Natural killer cell treated with Interleukin-12 subunit alpha and Interleukin-12 subunit beta and Interleukin-15 and Interleukin-18, amount 100 ng/mL, for 72 hours (primary cell): ENCODE measurements at places on chromosomes 4 and X.

DNA sequence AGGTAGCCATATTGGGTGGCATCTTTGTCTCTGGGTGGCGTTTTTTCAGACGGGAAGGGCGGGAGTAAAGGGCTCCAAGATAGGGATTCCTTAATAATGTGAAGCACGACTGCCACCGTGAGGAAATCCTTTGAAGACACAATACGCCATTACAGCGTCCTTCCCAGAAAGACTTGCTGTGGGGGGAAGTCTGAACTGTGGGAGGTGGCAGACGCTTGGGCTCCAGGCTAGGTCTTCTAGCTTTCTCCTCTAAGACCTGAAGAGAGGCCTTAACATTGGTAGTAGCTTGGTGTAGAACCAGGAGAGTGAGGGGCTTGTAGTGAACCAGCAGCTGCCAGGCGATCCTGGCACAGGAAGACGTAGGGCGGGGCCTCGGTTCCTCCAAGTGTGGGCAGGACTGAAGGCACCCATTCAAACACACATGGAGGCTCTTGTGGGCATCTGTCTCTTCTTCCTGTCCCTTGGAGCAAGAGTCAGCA lies 197.3 kb downstream of the OR13H1 start:
- peak; percentile 75 for DNase-seq

- DNase-seq: peak; percentile 71
Measured at GRCh38 chr4:81505004-81505598, 33.4 kb upstream of the RASGEF1B start.

GRCh38 chrX:87160435-87161010 lies 357.1 kb upstream of the KLHL4 start:
- DNase-seq: no peak

DNA sequence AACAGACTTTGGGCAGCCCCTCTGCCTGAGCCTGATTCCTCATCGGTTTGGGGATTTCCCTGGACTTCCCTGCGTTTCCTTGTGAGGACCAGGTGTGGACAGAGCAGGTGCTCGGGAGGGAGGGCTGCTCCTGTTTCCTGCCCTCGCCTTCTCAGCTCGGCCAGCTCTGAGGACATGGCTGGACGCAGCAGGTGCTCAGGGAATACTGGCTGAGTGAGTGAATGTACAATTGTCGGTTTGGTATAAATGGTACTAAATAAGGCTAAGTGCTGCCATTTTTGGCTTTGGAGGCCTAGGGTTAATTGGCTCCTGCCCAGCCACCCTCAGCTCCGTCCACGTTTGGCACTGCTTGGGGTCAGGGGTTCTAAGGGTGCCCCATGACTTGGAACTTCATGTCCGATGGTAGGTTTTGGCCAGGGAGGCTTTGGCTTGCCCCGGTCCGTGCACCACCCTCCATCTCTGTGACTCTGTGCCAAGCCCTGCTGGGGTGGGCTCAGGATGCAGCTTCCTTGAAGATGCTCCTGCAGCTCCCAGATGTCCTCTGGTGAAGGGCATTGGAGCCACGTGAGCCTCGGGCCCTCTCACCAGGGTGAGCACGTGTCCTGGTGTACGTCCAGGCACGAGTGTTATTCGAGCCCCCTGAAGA lies 45.0 kb upstream of the NKX1-1 start:
- DNase-seq: peak; percentile 35

GRCh38 chrX:9534686-9535085 lies 69.8 kb downstream of the TBL1X start:
- no peak for DNase-seq

DNA sequence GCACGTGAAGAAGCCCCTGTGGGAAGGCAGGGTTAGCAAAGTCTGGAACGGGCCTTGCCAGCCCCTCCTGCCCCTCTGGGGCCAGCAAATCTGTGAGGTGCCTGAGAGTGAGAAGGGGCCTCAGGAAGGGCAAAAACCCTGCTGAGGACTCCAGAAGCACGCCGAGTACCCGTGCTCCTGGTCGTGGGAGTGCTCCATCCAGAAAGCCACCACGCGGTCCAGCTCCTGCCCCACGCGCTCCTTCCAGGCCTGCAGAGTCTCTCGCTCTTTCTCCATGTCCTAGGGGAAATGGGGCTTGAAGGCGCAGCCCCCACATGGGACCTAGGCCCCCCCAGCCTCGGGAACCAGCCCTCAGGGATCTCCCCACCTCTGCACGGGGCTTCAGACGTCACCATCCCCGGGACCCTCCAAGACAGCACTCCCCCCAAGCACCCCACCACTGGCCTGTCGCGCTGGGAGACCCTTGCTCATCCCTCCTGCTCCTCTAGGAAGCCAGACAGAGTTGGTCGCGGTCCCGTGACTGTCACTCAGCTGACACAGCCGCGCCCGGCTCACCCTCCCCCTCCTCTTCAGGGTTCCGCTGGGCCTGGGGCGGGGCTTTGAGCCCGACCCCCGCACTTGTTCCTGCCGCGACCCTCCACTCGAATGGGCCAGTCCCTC lies at the start of gene RENBP:
Gene RENBP, minus strand, starts transcription at position 504 of the 660 bp plus-strand sequence. Its CDS starts 33 bp downstream, at position 471.
- DNase-seq: no peak

- DNase-seq: no peak
Measured at GRCh38 chr4:109749388-109750082, 19.7 kb upstream of the PLA2G12A start.

- DNase-seq: no peak
Measured at GRCh38 chr4:10565166-10565780, 108.0 kb upstream of the ZNF518B start.

- no peak for DNase-seq
Measured at GRCh38 chrX:40177942-40178715, 80.4 kb upstream of the BCOR start.

GRCh38 chr4:164770010-164770724 lies 16.2 kb downstream of the SMIM31 start:
- no peak for DNase-seq

GRCh38 chr4:120207021-120207420 lies 140.4 kb upstream of the MAD2L1 start:
- no peak for DNase-seq

DNA sequence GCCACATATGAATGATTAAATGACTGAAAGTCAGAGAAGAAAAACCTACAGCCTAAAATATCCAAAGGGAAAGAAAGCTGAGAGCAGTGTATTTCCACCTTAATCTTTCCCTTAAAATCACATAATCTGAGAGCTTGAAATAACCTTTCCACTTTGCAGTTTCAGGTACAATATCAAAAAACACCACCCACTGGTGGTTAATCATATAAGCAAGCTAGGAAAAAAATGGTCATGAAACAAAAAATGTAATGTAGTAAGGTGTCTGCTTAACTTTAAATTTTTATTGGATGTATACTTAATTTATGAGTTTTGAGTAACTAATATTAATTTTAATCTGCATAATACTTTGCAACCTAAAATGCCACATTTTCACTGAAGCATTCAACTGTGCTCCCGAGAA lies 3.2 kb downstream of the PRDM5 start:
- no peak for DNase-seq

DNA sequence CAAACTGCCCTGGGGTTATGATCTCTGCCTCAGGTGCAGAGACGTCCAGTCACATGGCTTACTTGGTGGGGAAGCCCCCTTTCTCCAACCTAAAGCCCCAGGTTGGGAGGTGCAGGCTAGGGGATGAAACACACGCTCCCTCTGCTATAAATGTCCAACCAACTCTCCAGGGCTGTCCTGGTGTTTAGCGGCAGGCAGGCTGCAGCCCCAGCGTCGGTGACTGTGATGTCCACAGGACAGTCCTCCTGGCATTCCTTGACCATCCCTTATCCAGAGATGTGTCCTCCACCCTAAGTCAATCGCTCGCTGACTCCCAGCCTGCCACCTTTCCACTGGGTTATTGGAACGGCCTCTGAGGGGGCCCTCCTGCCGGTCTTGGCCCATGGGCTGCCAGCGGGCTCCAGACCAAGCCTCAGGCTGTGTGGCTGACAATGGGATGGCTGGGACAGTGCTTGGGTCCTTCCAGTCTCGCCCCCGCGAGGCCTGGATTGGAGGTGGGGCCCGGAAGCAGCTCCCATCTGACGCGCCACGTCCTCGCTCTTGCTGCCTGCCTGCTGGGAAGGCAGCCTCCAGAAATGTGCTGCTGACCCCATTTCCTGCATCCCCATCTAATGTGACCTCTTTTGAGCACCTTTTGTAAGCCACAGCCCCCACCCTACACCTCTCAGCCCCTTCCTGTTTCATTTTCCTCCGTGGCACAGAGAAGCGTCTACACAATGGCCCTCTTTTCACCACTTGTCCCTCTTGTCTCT lies 60.8 kb upstream of the ADRA2C start:
- no peak for DNase-seq

DNA sequence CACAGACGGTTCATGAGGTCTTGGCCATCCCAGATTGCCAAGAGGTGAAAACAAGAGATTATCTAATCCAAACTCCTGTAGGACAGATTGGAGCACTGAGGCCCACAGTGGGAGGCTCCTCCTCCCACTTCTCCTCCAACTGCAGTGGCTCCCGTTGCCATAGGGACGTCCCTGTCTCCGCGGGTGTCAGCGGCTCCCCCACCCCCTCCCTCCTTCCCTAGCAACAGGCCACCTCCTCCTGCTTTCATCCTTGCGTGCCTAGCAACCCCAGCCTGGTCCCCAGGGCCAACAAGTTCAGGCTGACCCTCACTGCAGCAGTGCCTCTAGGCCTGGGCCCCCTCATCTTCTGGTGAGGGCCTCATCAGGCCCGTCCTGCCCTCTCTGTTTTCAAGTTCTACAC lies 6.8 kb upstream of the IQSEC2 start:
- DNase-seq: no peak

DNA sequence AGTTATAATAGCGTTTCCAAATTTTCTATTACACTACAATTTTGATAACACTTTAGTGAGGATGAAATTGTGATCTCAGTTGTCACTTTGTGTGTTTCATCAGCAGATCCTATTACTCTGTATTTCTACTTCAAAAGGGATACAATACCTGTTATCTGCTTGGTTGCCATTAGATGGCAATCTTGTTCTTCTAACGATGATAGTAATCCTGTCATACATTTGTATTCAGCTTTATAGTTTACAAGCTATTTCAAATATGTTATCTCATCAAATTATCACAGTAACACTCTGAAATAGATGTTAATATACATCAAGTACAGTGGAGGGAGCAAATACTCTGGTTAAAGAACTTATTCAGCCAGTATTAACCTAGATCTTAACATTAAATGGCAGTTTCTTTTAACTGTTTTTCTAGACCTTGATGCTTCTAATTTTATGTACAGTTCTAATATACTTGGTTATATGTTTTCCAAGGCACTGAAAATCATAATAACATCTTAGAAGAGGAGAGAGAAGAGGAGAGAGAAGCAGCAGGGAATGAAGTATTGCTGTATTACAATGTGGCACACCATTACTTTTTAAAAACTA lies 292.0 kb downstream of the CCSER1 start:
- DNase-seq: no peak

DNA sequence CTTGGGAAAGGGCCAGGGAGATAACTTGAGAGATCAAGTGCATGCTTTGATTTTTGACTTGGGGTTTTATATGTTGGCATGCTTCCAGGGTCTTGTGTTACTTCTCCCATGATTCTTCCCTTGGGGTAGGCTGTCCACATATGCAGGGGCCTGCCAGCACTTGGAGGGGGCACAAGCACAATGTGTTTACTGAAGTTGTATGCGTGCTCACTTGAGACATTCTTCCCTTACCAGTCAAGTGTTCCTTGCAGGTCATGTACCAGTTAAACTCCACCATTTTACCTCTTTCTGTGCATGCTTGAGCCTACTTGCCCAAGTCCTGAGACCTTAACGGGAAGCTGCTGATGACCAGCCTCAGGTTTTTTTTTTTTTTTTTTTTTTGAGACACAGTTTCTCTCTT lies 1880.5 kb downstream of the ARAP2 start:
- DNase-seq: no peak

DNA sequence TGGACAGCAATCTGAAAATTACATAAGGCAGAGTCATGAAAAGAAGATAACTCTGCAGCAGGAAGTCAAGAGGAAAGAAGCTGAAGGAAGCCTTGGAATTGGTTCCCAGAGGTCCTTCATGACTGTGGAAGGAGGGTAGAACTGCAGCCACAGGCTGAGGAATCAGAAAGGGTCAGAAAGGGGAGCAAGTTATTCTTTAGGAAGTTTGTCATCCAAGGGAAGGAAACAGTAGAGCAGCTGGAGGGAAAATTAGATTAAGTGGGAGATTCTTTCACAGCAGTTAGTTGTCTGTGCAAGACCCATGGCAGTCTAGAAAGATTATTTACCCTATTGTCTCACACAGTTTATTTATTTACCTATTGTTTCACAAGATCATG lies 9.3 kb upstream of the ADH1C start:
- DNase-seq: no peak

DNA sequence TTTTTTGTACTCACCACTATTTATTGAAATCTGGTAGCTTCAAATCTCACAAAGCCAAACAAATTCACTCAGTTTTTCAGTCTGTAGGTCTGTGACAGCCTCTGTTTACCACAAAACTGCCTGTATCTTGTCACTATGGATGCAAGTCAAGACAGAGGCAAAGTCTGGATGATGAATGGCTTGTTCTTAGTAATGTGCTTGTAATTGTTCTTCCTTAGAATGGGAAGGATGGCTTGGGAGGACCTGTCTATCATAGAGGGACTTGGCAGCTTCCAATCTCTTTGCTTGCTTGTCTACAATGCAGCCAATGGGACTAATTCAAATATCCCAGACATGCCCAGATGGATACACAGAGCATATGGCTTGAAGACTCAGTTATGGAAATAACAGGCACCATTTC lies 141.2 kb upstream of the SCML1 start:
- no peak for DNase-seq

DNA sequence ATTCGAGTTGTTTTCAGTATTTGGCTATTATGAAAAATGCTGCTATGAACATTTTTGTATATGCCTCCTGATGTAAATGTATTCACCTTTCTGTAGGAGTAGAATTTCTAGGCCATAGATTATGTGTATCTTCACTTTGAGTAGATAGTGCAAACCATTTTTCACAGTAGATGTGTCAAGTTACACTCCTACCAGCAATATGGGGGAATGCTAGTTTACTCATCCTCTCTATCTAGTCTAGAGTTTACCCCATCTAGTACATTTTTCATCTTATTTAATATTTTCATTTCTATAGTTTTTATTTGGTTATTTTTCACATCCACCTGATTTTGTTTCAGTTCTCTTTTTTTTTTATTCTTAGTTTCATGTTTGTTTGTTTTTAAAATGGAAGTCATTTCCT lies 59.0 kb downstream of the GK start:
- no peak for DNase-seq

DNA sequence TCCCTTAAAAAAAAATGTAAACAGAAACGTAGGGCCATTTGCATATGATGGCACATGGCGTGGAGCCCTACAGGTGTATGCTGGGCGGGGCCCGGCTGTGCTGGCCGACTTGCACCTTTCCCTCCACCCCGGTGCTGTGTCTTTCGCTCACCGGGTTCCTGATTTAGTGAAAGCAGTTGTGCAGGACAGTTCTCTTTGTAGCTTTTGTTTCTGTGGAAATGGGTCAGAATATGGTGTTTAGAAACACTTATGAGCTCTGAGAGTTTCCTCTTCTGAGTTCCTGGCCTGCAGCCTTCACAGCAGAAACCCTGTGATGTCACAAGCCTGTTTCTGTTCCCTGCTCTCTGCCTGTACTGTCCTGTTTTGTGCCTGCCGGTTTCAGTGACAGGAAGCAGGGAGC lies 22.5 kb upstream of the MSANTD1 start:
- DNase-seq: no peak

GRCh38 chrX:9902656-9903055 lies 64.5 kb upstream of the CLDN34 start:
- DNase-seq: no peak
